ENCODE measurements at places on chromosomes 1 and 21.

DNA sequence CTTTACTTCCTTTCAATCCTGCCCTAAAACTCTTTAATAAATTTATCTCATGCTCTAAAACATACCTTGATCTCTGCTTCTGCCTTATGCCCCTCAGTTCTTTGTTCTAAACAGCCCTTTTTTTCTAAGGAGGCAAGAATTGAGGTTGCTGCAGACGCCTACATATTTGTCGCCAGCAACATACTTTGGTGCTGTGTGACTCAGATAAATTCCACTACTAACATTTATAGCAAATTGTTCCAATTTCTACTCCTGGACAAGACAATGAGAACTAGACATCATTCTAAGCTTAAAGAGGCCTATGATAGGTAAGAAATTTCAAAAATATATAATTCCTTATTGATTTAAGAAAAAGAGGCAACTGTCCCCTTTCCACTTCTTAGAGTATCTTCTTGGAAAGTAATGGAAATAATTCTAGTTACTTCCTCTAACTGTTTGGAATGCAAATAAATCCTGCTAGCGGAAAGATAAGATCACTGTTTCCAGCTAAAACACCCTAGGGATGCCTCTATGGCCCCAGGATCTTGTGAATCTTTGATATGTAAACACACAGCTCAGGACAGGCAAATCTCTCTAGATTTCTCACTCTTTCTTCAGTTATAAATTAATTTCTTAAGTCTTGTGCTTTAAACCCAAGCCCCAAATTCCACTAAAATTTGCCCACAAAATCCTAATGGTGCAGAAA, 869.1 kb downstream of the KCNT2 start:
- DNase-seq, result no peak

DNA sequence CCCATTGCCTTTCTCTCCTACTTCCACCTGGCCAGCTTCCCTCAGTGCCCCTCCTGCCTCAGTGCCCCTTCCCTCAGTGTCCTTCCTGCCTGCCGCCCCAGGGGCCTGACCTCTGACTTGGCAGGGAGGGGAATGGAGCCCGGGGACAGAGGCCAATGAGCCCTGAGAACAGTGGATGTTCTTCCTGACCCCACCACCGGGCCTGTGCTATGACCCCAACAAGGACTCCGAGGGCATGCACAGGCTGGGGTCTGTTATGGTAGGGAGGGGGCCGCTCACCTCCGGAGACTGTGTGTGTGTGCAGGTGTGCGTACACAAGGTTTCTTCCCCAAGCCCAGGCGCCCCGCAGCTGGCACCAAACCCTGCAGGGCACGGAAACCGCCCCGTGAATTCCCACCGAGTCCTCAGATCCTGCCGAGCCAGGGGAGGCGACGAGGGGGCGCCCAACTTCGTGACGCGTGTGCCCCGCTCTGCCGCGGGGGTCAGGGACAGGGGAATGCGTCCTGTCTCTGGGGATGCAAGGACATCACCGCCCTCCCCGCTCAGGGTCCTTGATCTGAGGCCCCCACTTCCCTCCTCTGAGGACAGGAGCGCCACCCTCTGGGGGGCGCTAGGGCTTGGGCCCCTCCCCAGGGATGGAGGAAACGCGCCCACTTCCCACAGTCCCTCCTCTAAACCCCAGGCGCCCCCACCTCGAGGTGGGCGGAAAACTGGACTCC, 766 bp downstream of the RAP1GAP start:
- no peak for DNase-seq

DNA sequence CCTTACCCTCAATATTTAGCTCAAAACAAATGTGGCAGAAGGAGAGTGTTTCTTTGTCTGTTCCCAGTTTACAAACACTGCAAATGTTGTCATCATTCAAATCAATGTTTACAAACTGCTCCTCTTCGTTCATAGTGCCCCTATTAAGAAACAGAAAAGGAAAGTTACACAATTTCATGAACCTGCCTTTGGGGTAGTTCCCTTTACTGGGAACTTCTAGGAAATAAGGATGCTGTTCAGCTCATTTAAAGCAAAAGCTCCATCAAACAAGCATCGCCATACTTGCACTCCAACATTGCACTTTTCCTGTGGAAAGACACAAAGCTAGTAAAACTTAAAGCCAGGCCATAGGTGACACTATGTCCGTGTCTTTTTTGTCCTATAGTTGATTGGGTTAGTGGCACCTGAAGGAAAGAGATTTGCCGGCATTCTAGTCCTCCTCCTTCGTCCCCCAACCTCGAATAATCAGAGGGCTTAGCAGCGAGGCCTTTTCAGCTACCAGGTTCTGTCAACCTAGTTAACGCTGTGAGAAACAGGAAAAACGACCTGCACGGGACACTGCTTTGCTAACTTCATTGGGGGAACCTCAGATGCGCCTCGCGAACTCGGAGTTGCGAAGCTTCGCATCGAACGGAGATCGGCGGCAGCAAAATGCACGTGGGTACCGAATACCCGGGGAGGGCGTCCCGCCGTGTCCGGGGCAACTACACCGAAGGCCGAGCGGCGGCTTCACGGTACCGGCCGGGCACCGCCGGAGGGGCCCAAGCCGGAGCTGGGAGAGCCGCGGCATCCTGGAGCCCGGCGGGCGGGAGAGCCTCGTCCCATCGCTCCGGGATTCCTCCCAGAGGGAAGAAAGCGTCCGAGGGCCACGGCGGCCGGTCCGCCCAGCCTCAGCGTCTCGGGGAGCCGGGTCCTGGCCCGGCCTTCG, 706 bp downstream of the C21orf91 start:
- DNase-seq, result no peak

DNA sequence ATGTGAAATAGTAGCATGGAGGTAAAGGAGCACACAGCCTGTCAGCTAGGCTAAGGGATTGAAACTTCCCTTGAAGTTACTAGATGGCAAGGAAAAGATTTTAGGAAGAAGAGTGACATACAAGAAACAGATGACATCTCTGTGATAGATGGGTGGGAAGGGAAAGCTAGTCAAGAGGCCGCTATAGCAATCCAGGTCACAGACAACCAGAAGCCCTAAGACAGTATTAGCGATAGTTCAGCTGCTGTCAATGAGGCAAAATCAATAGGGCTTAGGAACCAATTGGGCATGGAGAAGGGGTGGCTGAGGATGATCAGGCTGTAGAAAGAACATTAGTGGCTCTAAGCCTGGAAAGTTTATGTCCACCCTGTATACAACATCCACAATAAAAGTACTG, 111.1 kb downstream of the GLUL start:
- no peak for DNase-seq

GRCh38 chr1:59705466-59706302, 109.1 kb upstream of the HOOK1 start:
- no peak for DNase-seq

- DNase-seq, result no peak
Measured at GRCh38 chr1:95742591-95743089, 508.6 kb downstream of the RWDD3 start.

DNA sequence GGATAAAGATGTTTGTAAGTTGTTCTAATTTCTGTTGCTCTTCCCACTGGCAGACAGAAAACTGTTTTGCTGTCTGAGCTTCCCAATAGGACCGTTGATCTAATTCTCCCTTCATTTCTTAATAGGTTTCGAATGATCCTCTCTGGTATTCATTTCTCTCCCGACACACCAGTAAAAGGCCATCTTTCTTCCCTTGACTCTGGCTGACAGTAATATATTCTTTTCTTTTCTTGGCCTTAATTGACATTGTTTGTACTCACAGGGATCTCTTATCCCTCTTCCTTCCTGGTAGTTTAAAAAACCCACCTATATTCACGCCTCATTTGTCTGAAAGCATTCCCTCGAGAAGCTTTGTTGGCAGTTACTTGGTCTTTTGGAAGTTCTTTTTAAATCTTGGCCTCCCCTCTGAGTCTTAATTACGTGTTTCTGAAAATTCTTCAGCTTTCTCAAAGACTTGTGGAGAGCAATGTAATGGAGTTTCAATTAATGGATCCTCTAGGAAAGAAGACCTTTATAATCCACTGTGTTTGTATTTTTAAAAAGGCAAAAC, 40.3 kb downstream of the MAP10 start:
- no peak for DNase-seq

- no peak for DNase-seq
Measured at GRCh38 chr1:2368053-2368744, 23.2 kb downstream of the MORN1 start.

- DNase-seq, result no peak
Measured at GRCh38 chr1:213393860-213394259, 342.8 kb downstream of the RPS6KC1 start.

DNA sequence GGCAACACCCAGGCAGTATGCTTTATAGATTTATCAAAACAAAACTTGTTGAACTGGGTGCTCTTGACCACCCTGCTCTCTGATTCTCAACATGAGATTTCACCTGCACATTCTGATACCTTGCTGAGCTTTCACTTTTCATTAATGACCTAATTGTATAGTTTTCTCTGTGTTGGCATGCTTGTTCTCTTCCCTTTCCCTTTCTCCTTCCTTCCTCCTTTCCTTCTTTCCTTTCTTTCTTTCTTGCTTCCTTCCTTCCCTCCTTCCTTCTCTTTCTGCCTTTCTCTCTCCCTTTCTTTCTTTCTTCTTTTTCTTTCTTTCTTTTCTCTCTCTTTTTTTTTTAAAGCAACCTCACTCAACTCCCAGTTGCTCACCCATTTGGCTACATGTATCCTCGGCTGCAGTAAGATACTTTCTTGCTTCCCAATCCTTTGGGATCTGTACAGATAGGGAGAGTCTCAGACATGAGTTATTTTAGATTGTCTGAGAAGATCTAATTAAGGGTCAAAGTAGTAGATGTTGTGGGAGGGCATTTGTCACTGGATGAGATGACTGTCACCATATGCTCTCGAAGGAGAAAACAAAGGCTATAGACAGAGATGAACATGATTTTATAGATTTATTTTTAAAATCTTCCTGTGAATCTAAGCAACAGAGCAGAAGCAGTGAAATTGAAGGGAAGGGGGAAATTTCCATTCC, 458.0 kb downstream of the USP25 start:
- DNase-seq, result no peak
